Heart left ventricle (tissue), 16 donors: ENCODE measurements at places on chromosomes 2 and 18. TPM values are rescaled to one million over a fixed set of nuclear protein-coding genes. Genes with fewer than 3 reads are reported as not detected.

The AKAIN1 gene
- total RNA-seq, result not detected

The SS18 gene
- total RNA-seq, result 47.8 TPM

The CAPN14 gene
- 0.17 TPM for total RNA-seq

The DNAH7 gene
- not detected for total RNA-seq

The HOXD11 gene
- not detected for total RNA-seq

The PIKFYVE gene
- total RNA-seq, result 13.2 TPM

The HNRNPA3 gene
- 94.6 TPM for total RNA-seq

GRCh38 chr2:46416739-46417403 lies 62.5 kb upstream of the TMEM247 start:
- DNase-seq, result no peak

DNA sequence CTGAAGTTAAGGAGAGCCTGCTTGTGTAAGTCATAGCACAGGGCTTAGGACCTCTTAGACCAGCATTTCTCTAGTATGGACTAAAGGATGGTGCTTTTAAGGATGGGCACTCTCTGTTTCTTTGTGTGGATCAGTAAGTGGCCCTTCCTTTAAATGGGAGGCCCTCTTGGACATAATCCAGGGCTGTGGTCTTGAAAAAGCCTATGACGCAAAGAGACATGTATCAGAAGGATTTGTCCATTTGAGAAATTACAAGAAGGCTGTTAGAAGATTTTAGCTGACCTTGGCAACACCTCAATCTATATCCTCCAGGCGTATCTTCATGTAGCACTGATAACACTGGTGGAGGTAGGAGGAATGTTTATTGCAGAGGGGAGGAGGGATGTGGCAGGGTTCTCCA lies 79.2 kb downstream of the PRPF40A start:
- no peak for DNase-seq

DNA sequence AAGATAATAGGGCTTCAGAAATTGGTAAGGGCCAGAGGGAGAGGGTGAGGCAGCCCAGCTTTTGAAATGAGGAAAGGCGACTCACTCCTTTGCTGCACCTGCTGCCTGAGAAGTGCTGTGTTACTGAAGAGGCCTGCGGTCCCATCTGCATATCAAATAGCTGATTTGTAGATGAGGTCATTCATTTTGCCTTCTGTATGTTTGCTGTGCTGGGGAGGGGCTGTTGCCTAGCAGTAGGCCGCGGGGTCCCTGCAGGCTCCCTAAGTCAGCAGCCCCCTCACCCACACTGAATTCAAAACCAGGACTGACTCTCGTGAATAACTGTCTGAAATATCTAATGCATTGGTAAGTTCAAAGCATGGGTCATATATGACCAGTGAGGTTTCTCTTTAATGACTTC lies 377.2 kb downstream of the SOX11 start:
- DNase-seq, result no peak

GRCh38 chr18:76973520-76974266 lies 151.3 kb downstream of the ZNF236 start:
- DNase-seq, result no peak

DNA sequence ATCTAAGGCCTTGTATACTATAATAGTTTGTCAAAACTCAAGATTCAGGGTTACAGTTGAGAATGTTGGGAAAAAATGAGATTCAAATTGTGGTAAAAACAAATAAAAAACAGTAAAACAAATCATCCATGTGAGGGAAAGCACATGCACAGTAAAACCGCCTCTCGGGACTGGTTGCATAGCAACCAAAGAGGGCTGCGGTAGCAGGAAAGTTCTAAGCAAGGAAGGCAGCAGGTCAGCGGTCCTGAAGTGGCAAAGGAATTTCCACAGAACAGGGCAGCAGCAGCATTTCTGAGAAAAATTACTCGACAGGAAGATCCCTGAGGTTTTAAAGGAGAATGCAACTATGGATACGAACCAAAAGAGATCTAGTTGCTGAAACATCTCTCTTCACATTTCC lies 93.7 kb downstream of the DYNAP start:
- DNase-seq, result no peak
